ENCODE measurements at places on chromosomes 7 and 10.

DNA sequence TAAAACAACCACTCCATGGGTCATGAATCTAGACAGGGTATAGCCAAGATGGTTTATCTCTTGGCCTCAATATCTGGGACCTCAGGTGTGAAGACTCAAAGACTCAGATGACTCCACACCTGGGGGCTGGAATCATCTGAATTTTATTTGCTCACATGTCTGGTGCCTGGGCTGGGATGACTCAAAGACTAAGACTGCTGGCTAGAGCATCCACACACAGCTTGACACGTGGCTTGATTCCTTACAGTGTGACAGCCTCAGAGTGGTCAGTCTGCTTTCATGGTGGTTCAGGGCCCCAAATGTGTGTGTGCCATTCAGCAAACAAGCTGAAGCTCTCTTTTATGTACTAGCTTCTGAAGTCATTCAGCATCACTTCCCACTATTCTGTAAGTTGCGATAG is 333.7 kb downstream of the RNLS start:
- no peak for DNase-seq

DNA sequence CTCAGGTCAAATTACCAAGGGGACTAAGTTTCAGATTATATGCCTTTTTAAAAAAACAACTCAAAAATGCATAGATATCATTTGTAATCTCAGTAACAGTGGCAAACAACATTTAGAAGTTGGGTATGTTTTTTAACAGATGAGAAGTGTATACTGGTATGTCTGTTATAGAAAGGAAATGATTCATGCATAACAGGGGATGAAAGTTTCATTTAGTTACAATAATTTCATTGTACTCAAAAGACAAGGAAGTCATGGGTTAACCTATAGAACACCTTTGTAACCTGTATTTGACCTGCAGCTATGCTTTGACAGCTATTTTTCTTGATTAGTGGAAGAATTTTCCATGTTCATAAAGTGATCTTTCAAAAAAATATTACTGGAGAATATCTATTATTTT is 35.4 kb upstream of the FAM133B start:
- no peak for DNase-seq

GRCh38 chr10:6064119-6064518 is 2.0 kb upstream of the IL2RA start:
- DNase-seq, result no peak

DNA sequence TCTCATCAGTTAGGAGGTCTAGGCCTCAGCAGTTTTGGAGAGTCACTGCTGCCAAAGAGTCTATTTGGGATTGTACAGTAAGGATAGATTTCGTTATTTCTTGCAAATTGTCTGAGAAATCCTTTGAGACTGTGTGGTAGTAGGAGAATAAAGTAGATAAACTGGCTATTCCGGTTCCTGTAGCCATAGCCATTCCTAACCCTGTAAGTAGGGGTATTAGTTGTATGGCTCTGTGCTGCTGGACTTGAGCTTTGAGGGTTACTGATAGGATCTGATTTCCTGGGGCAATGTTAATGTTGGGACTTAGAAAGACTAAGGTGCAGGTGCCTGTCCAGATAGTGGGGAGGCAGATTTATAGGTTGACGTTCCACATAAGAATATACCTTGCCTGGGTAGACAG is 36.1 kb upstream of the ZNF138 start:
- DNase-seq, result no peak

All from BE2C (cell line).